ENCODE measurements at places on chromosomes 2 and 18.
A peak's percentile ranks its signal among the peaks of the same experiment; 100 is the strongest.

DNA sequence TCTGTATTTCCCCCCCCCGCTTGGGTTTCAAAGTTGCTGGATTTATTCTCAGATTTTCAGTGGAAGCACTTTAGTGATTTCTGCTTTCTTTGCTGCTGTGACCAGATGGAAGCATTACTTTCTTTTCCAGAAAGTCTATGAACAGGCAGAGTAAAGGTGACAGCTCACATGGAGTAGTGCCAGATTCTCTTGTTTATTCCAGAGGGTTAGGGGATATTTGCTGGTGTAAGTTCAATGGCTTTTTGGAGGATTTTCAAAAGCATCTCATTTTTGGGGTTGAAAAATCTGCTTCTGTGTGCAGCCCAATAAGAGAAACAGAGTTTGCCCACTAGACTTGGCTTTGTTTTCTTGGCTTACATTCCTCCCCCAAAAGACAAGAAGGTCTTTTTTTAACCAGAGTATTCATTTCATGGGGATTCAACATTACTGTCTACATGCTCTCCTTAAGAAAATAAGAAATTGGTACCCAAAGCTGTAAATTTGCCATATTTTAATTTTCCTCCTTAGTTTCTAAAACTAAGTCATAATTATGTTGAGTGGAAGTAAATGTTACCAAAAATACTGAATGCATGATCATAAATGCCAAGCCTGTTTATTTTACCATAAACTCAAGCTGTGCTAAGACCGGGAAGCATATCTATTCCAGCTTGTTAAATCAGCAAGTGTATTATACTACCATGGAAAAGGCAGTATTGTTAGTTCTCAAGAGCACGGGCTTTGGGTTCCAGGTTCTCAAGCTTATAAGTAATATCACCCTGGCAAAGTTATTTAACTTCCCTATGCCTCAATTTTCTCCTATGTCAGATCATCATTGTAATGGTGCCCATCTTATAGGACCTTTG, 557.2 kb downstream of the CPS1 start:
- no peak for DNase-seq

GRCh38 chr2:54572262-54572635, 116.1 kb downstream of the SPTBN1 start:
- DNase-seq: no peak

DNA sequence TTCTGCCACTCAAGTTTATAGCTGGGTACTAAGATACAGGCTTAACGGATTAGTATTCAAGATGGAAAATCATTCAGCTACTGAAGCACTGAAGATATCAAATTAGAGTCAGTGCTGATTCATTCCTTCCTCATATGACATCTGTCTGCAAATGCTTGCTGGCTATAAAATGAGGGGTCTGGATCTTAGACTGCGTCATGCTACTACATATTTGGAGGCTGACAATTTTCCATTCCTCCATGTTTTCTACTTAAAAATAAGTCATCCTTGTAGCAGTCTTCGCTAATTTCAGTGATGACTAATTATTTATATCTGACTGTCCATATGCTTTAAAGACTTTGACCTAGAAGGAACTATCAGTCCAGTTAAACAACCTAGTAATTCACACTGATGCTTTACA, 233.4 kb downstream of the RIT2 start:
- no peak for DNase-seq

DNA sequence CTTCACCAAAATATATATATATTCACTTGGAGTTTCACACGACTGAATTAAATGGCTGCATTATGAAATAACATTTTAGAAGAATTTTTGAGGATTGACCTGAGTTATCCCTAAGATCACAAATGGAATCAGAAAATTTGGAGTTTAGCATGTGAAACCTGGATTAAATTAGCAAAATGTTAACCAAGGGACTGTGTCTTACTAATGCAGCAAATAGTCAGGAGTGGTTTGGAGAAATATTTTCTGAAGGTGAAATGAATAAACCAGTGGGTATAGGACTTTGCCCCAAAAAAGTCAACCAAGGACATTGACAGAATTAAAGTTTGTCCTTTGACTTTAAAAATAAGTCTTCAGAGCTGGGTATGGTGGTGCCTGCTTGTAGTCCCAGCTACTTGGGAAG, 111.2 kb downstream of the PRPF40A start:
- no peak for DNase-seq

DNA sequence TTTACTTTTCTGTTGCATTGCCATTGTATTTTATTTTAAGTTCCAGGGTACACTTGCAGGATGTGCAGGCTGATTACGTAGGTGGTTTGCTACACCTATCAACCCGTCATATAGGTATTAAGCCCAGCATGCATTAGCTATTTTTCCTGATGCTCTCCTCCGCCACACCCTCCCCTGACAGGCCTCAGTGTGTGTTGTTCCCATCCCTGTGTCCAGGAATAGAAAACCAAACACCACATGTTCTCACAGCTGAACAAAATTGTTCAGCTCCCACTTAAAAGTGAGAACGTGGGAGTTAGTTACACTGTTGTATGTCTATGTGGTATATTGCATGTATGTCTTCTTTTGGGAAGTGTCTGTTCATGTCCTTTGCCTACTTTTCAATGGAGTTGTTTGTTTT, 1631.7 kb downstream of the DPP10 start:
- no peak for DNase-seq

GRCh38 chr18:59072727-59073421, 66.8 kb upstream of the SEC11C start:
- DNase-seq: no peak

- DNase-seq: no peak
Observed at GRCh38 chr2:102251042-102251848, 60.1 kb upstream of the IL1RL1 start.

GRCh38 chr2:230781130-230781797, 68.6 kb downstream of the CAB39 start:
- peak; percentile 68 for DNase-seq

All from keratinocyte (primary cell).